ENCODE measurements at places on chromosomes 16 and 17. TPM values are rescaled to one million over a fixed set of nuclear protein-coding genes. Genes with fewer than 3 reads are reported as not detected.

DNA sequence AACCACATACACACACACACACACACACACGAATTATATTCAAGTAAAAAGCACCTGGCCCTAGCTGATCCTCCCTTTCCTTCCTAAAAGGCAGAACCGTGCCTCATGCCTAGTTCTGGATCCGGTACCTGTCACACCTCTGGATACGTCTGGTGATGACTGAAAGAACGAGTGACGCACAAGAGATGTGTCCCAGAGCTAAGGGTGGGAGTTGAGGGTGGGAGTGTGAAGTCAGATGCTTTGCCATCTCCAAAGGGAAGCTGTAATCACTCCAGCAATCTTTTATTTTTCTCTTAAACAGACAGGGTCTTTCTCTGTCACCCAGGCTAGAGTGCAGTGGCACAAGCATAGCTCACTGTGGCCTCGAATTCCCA is 26.5 kb upstream of the GSG1L start:
- DNase-seq, result no peak

Gene RNF43
- total RNA-seq, result 4.7 TPM

- DNase-seq, result no peak
Observed at GRCh38 chr17:34993031-34993430, 12.7 kb downstream of the LIG3 start.

DNA sequence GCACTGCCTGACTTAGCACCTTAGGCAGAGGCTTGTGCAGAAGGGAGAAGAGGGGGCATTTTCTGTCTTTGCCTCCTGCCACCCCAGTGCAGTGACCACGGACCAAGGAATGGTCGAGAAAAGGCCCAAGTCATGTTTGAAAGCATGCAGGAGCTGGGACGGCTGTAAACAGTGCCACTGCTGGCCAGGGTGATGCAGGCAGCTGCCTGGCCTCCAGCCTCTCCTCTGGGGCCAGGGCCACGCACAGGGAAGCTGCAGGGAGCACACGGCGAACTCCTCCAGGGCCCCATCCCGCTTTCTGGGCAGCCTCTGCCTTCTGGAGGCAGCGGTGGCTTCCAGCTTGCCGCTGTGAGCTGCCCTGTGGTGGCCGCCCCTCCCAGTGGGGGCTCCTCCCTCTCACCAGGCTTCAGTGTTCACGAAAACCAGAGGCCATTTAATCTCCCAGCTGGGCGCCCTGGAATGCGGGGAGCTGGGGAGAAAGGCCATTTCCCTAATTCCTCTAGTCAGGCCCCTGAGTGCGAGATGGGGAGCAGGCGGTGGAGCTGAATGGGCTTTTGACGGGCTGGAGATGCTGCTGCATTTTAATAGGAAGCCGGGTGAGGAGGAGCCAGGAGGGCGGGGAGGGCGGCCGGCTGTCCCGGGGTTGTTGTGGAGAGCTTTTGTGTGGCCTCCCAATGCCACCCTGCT is 28.7 kb upstream of the DNAI2 start:
- DNase-seq, result no peak

Gene FOXF1
- 0.24 TPM for total RNA-seq

Gene PLA2G15
- total RNA-seq, result 27.4 TPM

Gene SLC52A1
- total RNA-seq, result not detected

GRCh38 chr16:84196101-84196500 is 5.1 kb downstream of the ADAD2 start:
- no peak for DNase-seq

DNA sequence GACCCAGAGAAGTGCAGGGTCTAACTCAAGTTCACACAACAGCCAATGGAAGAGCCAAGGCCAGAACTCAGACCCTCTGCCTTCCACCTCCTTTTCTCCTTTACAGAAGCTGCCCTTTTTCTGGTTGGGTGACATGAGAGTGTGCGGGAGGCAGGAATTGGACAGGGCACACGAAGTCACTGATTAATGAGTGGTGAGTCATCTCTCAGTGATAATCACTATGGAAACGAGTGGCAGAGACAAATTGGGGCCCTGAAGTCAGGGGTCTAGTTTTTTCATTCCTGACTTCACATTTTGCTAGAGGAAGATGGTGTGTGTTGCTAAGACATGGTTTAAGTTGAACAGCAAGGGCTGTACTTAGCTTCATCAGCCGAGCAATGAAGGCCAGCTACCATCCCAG is 312.7 kb upstream of the CCL2 start:
- no peak for DNase-seq

Gene ANKRD40CL
- not detected for total RNA-seq

Data from left cardiac atrium (tissue), 4 donors.